ENCODE measurements at places on chromosomes 1 and 21.

DNA sequence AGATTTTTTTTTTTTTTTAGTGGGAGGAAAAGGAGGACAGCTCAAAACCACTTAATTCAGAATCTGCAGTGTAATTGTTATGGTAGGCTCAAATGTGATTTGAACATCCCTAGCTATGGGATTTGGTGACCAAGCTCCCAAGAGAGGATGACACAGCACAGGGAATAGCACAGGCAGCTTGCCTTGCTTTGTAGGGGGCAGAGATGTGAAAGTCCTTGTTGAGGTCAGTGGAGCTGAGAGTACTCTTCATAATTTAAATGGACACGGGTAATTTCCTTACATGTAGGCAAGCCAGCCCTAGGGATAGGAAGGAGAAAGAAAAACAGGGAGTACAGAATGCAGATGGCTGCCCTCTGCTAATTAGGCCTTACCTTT is 3.2 kb upstream of the UCK2 start:
- peak; percentile 35 for DNase-seq

- DNase-seq, result no peak
Observed at GRCh38 chr21:42733037-42733627, 79.7 kb downstream of the PDE9A start.

DNA sequence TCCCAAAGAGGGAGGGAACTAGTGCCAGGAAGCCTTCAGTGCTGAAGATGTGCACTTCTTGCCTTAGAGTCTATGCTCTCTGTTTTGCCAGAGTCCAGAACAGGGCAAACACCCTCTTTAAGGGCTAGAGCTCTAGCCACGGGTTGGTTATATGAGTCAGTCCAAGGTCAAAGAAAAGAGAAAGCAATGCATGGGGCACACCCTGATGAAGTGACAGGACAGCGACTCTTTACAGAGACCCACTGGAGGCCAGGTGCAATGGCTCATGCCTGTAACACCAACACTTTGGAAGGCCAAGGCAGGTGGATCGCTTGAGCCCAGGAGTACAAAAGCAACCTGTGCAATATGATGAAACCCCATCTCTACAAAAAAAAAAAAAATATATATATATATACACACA is 86.1 kb downstream of the TGFBR3 start:
- no peak for DNase-seq

GRCh38 chr1:169305356-169305755 is 62.2 kb downstream of the NME7 start:
- DNase-seq, result no peak

- no peak for DNase-seq
Observed at GRCh38 chr1:210850556-210850955, 283.4 kb downstream of the KCNH1 start.

DNA sequence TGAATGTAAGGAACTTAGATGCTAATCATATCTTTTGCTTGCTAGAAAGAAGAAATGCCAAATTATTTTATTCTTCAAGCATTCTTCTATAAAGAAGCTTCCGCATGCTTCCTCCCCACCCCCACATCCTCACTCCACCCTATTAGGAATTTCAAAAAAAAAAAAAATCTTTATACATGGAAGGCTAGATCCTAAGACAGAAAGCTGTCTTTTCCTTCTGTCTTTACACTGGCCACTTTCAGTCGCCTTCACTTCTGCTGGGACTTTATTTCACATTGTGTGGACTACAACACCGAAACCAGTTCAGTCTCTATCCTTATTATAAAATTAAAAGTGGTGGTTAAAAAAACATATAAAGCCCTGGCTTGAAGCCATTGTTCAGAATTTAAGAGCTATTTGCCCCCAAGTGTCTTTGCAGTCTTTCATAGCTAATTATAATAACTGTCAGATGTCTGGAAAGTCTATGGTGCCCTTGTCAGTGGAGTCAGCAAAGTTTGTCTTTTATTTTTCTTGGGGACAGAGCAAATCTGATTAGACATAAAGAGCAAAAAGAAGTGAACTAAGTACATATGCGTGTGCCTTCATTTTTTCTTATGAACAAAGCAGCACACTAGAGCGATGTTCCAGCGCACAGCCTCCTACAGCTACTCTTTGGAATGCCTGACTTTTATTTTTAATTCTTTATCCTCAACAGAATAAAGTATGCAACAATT is 297.7 kb downstream of the PTPRC start:
- peak; percentile 41 for DNase-seq

DNA sequence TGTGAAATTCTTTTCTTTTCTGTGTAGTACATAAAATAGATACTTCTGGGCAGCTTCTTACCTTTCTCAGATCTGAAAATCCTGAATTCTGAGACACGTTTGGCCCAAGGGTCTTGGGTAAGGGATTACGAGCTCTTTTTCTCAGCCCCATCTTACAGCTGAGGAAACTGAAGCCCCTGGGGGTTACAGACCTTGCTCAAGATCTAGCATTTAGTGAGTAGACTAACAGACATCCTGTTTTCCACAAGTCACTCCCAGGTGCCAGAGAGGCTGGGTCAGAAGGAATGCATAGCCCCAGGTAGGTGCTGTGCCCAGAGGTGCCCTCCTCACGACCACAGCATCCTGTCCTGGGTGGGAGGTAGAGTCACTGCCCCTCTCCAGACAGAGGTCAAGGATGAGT is 13.2 kb upstream of the CREG1 start:
- no peak for DNase-seq

DNA sequence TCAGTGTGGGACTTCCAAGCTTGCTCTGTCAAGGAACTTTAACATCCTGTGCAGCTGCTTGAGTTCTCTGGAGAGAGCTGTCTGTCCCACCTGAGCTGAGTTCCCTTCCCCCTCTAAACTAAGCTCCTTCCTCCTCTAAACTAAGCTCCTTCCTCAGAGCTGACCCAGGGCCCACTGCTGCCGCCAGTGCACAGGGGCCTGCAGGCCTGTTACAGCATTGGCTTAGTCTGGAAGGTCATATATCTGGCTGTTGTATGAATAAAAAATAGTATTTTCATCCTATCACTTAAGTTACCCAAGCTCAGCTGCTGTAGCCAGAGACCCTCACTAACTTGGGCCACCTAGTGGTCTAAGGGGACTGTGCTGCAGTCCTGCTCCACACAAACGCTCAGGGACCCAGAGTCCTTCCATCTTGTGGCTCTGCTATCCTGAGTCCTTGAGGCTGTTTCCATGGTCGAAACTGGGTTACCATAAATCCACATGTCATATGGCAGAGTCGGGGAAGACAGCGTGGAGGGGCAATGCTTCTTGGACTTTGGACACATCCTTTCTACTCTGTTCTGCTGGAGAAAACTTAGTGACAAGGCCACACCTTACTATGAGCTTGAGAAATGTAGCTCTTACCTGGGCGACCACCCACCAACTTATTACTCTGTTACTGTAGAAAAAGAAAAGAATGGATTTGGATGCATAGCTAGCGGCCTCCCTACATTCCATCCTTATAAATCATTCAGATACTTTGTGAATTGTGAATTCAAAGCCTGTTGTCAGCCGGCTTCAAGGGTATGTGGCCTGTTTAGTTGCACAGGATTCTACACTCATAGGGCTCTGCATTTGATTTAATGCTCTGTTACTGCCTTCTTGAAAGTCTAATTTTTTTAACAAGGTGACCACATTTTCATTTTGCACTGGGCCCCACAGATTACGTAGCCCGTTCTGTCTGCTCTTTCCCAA is 71.4 kb upstream of the GCLM start:
- DNase-seq, result peak; percentile 91

- DNase-seq, result peak; percentile 97
Observed at GRCh38 chr1:18256282-18257235, 149.0 kb downstream of the IGSF21 start.

- no peak for DNase-seq
Observed at GRCh38 chr1:165892935-165893334, 65.5 kb downstream of the UCK2 start.

GRCh38 chr1:184739796-184740195 is 14.9 kb downstream of the EDEM3 start:
- peak; percentile 24 for DNase-seq

DNA sequence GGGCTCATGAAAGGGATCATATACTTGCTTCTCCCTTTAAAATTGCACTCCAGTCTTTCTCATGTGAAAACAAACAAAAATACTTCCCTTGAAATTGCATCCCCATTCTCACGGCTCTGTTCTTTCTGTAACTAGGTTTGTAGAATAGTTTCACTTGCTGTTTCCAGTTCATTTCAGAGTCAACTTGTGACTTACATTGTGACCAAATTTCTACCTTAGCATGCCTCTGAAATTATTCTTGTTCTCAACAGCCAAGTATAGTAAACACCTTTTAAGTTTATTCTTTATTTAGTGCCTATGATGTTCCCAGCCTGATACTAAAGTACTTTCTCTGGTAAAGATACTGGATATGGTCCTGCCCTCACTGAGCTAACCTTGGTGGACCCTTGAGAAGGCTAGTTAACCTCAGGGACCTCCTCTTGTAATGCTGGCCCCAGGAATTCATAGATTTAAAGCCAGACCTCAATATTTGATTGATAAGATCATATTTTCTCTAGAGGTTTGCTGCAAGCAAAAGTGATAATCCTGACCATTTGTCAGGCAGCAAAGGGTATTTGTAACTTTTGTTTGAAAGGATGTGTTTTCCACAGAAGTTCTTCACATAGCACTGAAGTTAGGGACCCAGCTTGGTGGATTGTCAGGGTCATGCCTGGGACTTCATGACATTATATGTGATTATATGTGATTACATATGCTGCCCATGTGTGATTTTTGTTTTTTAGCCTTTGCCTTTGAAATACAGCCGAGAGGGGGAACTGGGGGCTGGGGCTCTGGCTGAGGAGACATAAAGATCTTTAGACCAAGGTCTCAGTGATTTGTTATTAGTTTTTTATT is 29.6 kb downstream of the VANGL2 start:
- no peak for DNase-seq

DNA sequence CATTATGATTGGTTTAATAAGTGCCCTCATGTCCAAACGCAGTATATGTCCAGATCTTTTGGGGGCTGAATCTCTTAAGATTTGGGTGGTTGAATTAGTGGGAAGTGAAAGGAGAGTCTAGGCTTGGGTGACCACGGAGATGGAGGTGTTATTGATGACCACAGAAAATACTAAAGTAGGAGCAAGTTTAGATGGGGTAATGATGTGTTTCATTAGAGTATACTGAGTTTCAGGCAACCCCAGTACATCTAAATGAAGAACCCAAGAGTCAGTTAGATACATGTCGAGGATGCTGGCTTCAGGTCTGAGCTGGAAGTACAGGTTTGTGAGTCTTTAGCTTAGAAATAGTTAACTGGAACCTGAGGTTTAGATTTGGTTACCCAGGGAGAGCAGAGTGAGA is 6.5 kb upstream of the ZZZ3 start:
- DNase-seq, result no peak

DNA sequence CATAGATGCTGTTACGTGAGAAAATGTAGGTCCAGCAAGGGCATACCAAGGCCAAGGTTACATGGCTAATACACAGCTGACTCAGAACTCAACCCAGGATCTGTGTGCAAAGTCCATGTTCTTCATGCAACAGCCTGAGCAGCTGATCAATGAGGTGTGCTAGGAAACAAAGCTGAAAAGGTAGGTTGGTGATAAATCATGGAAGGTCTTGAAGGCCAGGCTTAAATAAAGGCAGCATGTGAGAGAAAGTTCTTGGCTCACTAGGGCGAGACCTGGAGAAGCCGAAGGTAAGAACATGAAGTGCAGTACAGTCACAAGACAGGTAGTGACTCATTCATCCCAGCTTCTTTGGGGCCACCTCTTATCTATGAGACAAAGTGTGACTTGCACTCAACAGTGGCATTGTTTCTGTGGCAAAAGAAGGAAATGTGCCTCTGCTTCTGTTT is 33.4 kb downstream of the TLR5 start:
- no peak for DNase-seq

GRCh38 chr1:234139966-234140365 is 233.3 kb upstream of the COA6 start:
- DNase-seq, result no peak

Data from NCI-H82 (cell line).